ENCODE measurements at places on chromosomes 5 and 9.

GRCh38 chr5:67249590-67249895 lies 52.9 kb upstream of the CD180 start:
- no peak for DNase-seq

DNA sequence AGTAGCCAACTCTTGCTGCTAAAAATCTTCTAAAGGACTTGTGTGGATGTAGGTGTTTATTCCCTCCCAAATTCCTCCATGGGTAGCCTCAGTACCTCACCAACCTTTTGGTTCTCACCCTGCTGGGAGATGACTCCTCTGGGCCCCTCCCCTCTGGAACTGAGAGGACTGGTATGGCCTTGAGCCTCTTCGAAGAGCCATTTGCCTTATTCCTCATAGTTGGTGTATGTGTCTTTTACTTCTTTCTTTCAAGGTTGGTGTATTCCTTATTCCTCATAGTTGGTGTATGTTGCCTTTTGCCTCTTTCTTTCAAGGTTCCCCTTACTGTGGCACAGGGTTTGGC lies 48.3 kb downstream of the GNAQ start:
- DNase-seq: no peak

DNA sequence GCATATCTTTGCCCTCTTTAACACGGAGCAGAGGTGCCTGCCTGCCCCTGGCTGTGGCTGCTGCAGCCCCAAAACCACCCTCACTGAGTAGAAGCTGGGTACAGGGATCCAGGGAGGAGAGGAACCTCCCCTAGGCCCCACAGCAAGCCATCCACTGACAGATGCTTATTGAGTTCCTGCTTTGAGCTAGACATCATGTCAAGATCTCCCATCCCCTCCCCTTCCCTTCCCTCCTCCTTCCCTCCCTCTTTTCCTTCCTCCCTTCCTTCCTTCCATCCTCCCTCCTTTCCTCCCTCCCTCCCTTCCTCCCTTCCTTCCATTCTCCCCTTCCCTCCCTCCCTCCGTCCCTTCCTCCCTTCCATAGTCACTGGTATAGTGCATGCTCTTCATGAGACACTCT lies 29.3 kb downstream of the GOLGA2 start:
- no peak for DNase-seq

DNA sequence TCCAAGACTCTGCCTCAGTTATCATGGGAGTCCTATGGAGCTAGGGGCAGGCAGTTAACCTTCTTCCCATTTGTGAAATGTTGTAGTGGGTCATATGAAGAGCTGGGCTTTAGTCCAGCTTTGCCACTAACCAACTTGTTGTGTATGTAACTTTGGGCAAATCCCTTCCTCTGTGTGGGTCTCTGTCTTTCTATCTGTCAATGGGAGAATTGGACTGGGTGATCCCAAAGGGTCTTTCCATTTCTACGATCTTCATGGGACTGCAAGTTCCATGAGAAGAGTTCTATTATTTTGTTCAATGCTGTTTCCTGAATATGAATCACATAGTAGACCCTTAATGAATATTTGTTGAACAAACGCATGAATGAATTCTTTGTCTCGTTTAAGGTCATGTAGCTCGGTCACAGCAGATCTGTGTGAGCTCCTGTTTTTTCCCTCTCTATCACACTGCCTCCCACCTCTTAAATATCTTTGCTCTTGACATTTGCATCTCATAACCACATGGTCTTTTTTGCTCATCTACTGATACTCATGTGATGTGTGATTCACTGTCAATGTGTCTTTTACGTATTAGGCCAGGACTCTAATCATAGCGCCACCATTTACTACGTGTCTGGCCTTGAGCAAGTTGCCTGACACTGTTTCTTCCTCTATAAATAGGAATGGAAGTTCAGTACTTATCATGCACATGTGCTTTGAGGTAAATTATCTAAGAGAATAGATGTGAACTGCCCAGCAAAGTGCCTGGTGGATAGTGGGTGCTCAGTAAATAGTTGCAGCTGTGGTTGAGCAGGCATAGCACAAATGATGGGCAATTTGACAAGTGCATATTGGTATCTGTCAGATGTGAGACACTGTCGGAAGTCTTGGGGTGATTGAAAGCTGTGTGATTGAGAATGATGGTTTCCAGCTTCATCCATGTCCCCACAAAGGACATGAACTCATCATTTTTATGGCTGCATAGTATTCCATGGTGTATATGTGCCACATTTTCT lies 37.4 kb downstream of the PTTG1 start:
- DNase-seq: peak; percentile 64

All from GM06990 (cell line).